A549 treated with GW870086 at 1 μM for 4 hours (cell line): ENCODE measurements at places on chromosomes 11 and 22. TPM values are rescaled to one million over a fixed set of nuclear protein-coding genes. Genes with fewer than 3 reads are reported as not detected.

The ART1 gene
- total RNA-seq, result 0.10 TPM in 1 of 5 replicates, not detected in the others

The FAM180B gene
- not detected in 5 replicates for total RNA-seq

The CHST1 gene
- total RNA-seq, result 1.6 to 3.0 TPM (median 2.5 TPM) in 5 replicates

The SLC22A24 gene
- not detected in 5 replicates for total RNA-seq

The BIRC3 gene
- total RNA-seq, result 34.3 to 43.9 TPM (median 42.0 TPM) in 5 replicates

The CBLIF gene
- not detected in 5 replicates for total RNA-seq

The OR52E8 gene
- not detected in 5 replicates for total RNA-seq

The INS gene
- total RNA-seq, result not detected in 5 replicates

The SC5D gene
- 8.2 to 11.9 TPM (median 10.1 TPM) in 5 replicates for total RNA-seq
